ENCODE measurements at places on chromosomes 7 and 10.

- no peak for DNase-seq
- peak overlapping the region; percentile 52 for H3K27ac ChIP-seq
- peaks cover 21% of the 10 kb centered on the region for H3K4me1 ChIP-seq
- no peak overlapping the region for H3K4me3 ChIP-seq
These were observed 33.4 kb downstream of the CALML5 start for GRCh38 chr10:5465976-5466450.

DNA sequence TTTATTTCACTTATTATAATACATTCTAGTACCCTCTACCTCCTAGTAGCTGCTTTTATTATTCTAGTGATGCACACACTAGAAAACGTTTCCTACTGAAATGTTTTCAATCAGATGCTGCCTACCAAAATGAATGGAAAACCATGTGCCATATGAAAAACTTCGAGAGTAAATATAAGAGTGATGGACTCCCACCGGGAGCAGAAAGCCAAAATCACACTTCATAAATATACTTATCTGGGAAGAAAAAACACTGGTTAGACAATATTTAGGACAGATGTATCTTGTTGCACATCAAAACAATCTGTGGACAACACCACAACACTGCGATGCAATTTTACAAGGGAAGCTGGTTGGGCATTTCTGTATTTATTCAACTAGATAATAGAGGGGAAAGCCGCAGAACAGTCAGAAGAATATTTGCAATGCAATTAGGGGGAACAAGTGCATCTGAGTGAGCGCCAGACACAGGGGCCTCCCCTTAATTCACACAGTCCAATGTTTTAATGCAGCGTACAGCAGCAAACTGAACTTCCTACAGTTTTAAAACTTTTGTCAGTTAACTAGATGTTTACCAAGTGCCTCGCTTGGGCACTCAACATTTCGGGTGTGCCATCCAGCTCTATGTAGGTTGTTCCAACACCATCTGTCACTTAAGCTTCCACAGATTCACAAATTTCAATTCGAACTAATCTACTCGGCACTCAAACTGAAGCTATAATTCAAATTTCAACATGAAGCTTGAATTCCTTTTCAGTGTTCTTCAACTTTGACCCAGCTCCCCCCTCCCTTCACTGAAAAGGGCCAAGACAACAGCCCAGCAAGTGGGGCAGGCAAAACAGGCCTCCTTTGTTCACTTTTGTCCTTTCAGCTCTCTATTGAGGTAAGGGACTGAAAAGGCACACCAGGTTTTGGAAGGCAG lies 7.4 kb downstream of the NRCAM start:
- no peak for DNase-seq
- no peak overlapping the region for H3K4me3 ChIP-seq
- peaks cover 5% of the 10 kb centered on the region for H3K4me1 ChIP-seq
- H3K36me3 ChIP-seq, result no peaks in the 10 kb centered on the region
- no peak overlapping the region for H3K27ac ChIP-seq
- H3K27me3 ChIP-seq, result no peaks in the 10 kb centered on the region

DNA sequence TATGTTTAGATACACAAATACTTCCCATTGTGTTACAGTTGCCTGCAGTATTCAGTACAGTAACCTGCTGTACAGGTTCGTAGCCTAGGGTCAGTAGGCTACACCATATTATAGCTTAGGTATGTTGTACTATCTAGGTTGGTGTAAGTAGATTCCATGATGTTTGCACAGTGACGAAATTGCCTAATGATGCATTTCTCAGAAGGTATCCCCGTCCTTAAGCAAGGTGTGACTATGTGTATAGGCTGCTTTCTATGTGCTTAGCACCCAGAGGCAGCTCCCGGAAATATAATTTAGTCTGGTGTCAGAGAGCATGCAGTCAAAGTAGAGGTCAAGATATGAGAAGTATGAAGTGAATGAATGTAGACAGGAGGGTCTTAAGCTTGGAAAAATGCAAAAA lies 9.8 kb downstream of the MAPK8 start:
- H3K27me3 ChIP-seq, result no peaks in the 10 kb centered on the region
- H3K27ac ChIP-seq, result no peak overlapping the region
- H3K4me3 ChIP-seq, result no peak overlapping the region
- no peaks in the 10 kb centered on the region for H3K36me3 ChIP-seq
- DNase-seq, result no peak

GRCh38 chr10:21473135-21473534 lies 52.3 kb downstream of the SKIDA1 start:
- DNase-seq, result no peak
- no peaks in the 10 kb centered on the region for H3K27me3 ChIP-seq
- H3K36me3 ChIP-seq, result no peaks in the 10 kb centered on the region

DNA sequence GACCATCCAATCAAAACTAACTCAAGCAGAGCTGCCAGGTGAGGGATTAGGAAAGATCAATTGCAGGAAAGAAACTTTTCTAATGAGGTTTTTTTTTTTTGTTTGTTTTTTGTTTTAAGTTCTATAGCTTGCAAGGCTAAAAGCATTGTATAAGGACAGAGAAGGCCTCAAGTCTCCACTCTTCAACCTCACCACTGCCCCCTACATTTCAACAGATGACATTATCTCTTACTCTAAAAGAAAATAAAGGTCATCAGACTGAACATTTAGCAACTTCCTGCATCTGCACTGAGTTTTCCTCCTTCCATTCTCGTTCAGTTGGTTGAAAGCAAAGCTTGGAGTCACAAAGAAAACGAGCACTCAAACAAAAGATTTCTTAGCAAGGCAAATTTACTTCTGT lies 45.2 kb upstream of the EXOC4 start:
- H3K27ac ChIP-seq, result no peak overlapping the region
- no peaks in the 10 kb centered on the region for H3K36me3 ChIP-seq
- no peak overlapping the region for H3K4me3 ChIP-seq
- H3K4me1 ChIP-seq, result no peaks in the 10 kb centered on the region
- no peak for DNase-seq

GRCh38 chr10:121848082-121848481 lies 79.7 kb downstream of the ATE1 start:
- peaks cover 25% of the 10 kb centered on the region for H3K36me3 ChIP-seq
- H3K27ac ChIP-seq, result no peak overlapping the region
- H3K4me3 ChIP-seq, result no peak overlapping the region
- no peaks in the 10 kb centered on the region for H3K4me1 ChIP-seq

DNA sequence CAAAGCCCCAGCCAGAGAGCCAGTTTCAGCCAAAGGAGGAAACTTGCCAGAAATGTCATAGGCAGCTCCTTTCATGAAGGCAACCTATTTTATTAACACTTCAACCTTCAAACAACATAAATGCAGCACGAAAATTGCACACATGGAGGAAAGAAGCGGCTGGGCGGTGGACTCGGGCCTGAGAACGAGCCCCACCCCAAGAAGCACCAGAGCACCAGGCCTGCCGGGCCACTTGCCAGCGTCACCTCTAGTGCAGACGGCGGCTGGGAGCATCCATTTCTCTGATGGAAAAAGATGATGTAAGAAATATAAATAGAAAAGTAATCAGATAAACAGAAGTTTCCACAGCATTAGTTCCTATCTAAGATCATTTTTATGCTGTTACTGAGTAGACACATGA lies 100.0 kb downstream of the TCERG1L start:
- no peaks in the 10 kb centered on the region for H3K36me3 ChIP-seq
- H3K4me3 ChIP-seq, result no peak overlapping the region
- no peak for DNase-seq
- no peak overlapping the region for H3K27ac ChIP-seq

Measured in large intestine (tissue), 12 donors.